ENCODE measurements at places on chromosomes 1 and 21.

- no peak for DNase-seq
Observed at GRCh38 chr1:109529881-109530456, 9.7 kb upstream of the GPR61 start.

DNA sequence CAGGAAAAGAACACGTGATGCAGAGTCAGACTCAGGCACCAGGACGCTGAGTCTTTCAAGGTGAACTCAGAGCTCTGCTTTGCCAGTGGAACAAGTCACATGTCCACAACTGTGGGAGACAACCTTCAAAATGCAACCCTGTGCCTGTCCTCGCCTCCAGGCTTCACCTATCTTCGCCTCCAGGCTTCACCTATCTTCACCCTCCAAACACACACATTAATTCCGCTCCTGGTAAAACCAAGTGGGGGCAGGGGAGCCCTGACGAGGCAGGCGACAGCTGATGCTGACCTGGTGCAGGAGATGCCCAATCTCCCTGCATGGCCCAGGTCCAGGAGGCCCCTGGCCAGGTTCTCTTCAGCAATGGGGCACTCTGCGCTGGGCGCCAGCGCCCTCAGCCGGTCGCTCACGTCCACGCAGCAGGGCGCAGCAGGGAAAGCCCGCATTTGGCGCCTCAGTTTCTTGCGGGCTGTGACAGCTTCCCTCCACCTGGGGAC, 28.0 kb upstream of the LSS start:
- DNase-seq = no peak

GRCh38 chr1:112312315-112312714, 83.7 kb upstream of the CTTNBP2NL start:
- no peak for DNase-seq

- DNase-seq = no peak
Observed at GRCh38 chr1:51114137-51114536, 12.1 kb downstream of the C1orf185 start.

DNA sequence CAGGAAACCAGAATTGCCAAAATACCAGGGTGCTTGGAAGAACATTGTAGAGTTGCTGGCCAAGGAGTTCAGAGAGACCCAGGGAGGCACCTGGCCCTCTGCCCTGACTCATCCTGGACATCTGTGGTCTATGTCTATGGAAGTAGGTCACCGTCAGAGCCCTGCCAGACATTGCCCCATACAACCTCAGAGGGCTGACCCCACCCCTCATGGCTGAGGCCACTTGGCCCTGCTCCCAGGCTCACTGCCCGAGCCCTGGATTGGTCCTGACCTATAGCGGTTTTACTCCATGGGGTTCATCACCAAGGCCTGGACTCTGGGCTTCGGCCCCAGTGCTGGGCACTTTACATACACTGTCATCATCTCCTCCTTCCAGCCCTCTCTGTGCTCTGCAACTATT, 233.1 kb downstream of the PTPRU start:
- DNase-seq = no peak

DNA sequence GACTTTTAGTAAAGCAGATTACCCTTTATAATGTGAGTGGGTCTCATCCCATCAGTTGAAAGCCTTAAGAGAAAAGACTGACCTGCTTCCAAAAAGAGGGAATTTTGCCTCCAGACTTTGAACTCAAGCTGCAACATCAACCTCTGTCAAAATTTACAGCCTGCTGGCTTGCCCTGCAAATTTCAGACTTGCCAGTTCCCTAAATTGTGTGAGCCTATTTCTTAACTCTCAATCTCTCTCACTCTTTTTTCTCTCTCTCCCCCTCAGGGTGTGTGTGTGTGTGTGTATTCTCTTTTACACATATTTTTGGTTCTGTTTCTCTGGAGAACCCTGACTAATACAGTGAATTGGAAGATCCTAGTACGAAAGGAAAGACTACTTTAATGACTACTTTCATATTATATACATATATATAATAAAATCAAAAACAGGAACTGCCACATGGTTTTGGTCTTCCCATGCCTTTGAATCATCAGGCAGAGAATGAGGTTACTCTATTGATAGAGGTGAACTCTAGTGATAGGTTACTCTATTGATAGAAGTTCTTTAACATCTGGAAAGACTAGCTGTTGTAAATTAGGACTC, 6.4 kb downstream of the OR2C3 start:
- peak; percentile 15 for DNase-seq

GRCh38 chr1:107244709-107245500, 104.1 kb downstream of the NTNG1 start:
- no peak for DNase-seq

DNA sequence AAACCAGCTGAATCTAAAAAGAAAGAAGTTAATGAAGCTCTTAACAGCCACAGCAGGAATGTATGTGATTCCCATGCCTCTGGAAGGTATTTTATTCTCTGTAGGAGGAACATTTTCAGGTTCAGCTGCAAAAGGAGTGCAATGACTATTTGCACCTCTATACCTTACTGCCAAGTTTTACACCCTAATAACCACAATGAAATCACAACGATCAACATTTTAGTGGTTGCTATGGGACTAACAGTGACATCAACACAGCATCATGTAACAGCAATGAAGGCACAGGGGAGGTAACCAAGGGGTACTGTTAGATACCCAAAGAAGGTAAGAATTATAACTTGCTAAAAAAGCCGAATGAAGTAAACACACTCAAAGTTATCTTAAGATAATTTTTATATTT, 116.3 kb upstream of the HP1BP3 start:
- DNase-seq = no peak

All from AML-193 (cell line).